ENCODE measurements at places on chromosomes 5 and 9. TPM values are rescaled to one million over a fixed set of nuclear protein-coding genes. Genes with fewer than 3 reads are reported as not detected.

The PCDHB10 gene
- total RNA-seq, result 0.54 TPM

The RGS14 gene
- total RNA-seq, result 23.9 TPM

The GFI1B gene
- total RNA-seq, result 0.88 TPM

The SCGB3A2 gene
- total RNA-seq, result not detected

- DNase-seq, result no peak
Observed at GRCh38 chr5:143182106-143182505, 221.4 kb downstream of the NR3C1 start.

- DNase-seq, result no peak
Observed at GRCh38 chr5:126492939-126493338, 69.7 kb downstream of the GRAMD2B start.

- DNase-seq, result no peak
Observed at GRCh38 chr9:21931428-21931827, 62.8 kb downstream of the CDKN2A start.

DNA sequence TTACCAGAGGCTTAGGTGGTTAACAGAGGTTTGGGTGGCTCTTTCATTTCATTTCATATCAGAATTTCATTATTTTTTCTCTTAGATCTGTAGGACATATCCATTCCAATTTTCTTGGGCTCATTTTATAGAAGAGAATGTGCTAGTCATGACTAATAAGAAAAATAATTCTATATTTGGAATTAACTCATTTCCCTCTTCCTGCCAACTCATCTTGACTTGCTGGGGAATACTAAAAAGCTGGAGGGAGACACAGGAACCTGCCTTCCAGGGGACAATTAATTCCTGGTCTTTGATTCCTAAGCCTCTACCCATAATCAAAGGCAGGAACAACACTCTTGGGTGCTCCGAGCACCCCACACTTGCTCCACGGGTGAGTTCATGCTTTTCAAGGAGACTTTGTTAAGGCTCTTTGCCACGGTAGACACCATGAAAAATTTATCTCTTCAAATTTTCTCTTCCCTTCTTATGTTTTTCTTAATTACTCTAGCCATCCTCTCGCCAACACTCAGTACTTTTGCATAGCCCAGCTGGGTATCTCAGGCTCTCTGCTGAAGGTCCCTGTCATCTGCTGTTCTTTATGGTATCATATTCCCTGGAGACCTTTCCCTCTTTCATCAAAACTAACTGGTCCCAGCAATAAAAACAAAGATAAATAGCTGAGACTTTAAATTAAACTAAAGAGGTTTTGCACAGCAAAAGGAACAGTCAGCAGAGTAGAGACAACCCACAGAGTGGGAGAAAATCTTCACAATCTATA lies 273.9 kb downstream of the NPR3 start:
- DNase-seq, result no peak

DNA sequence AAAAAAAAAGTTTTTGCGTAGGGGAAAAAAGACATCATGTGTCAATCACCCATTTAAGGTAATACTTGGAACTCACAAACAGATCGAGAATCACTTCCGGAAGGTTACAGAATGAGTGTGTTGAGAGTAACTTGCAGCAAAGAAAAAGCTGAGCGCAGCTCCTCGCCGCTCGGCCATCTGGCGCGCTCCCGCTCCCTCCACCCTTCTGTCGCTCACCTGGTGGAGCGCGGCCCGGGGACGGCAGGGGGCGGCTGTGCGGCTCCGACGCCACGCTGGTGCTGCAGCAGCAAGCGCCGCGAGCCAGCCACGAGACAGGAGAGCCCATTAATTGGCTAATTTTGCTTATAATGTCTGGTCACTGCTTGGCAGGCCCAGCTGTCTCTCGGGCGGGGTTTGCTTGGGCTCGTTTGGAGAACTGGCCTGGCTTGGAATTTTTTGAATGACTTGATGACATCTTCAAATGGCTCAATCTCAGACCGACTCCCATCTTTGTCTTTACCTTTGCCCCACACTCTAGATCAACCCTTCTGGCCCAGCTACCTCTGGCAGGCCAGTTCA lies 601.8 kb downstream of the CCDC171 start:
- no peak for DNase-seq

GRCh38 chr5:58123501-58123900 lies 336.4 kb downstream of the PLK2 start:
- DNase-seq, result no peak

GRCh38 chr5:118006219-118006618 lies 982.1 kb downstream of the DTWD2 start:
- DNase-seq, result no peak

DNA sequence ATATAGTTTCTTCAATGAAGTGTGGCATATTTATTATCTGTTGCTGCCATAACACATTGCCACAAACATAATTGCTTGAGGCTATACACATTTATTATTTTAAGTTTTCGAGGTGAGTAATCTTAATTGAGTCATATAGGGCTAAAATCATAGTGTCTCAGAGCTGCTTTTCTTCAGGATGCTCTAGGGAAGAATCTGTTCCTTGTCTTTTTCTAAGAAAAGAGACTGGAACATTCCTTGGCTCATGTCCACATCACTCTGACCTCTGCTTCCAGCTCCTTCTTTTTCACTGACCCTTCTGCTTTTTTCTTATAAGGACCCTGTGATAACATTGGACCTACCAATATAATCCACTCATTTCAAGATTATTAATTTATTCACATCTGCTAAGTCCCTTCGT lies 632.4 kb upstream of the TYRP1 start:
- no peak for DNase-seq

GRCh38 chr5:151280443-151280842 lies 23.1 kb downstream of the SLC36A3 start:
- DNase-seq, result no peak

- DNase-seq, result no peak
Observed at GRCh38 chr5:96664669-96665068, 2.5 kb downstream of the CAST start.
